ENCODE measurements at places on chromosomes 12 and 14. TPM values are rescaled to one million over a fixed set of nuclear protein-coding genes. Genes with fewer than 3 reads are reported as not detected.

The CMKLR1 gene
- not detected for total RNA-seq

The KRT78 gene
- not detected for total RNA-seq

The CCDC88C gene
- 5.6 TPM for total RNA-seq

The SLC22A17 gene
- 6.1 TPM for total RNA-seq

The HOXC9 gene
- total RNA-seq: 12.4 TPM

The PKP2 gene
- total RNA-seq: 5.7 TPM

The DEPDC4 gene
- 1.8 TPM for total RNA-seq

The LUM gene
- 0.28 TPM for total RNA-seq

The RFX4 gene
- total RNA-seq: not detected

The SOS2 gene
- 11.0 TPM for total RNA-seq

The PIANP gene
- 1.0 TPM for total RNA-seq

The NTF3 gene
- not detected for total RNA-seq

The MAX gene
- total RNA-seq: 62.8 TPM

The DLGAP5 gene
- total RNA-seq: 32.8 TPM

The CREBL2 gene
- 18.7 TPM for total RNA-seq

The NPFF gene
- total RNA-seq: not detected

The LMNTD1 gene
- total RNA-seq: not detected

The SLC41A2 gene
- 23.4 TPM for total RNA-seq

The FBLN5 gene
- total RNA-seq: 5.7 TPM

The ANKRD9 gene
- 12.0 TPM for total RNA-seq

The ESRRB gene
- total RNA-seq: 0.29 TPM

The GDF3 gene
- total RNA-seq: not detected

The CNTN1 gene
- 35.1 TPM for total RNA-seq

The KSR2 gene
- 0.57 TPM for total RNA-seq

The PRH2 gene
- not detected for total RNA-seq

The C12orf54 gene
- total RNA-seq: not detected

The ARHGAP9 gene
- 0.35 TPM for total RNA-seq

The TTC6 gene
- total RNA-seq: 0.34 TPM

The C12orf42 gene
- not detected for total RNA-seq

The CIROP gene
- not detected for total RNA-seq

The CCDC85C gene
- 36.0 TPM for total RNA-seq

The IFNG-AS1 gene
- not detected for total RNA-seq

The PLD4 gene
- total RNA-seq: not detected

The ACSS3 gene
- not detected for total RNA-seq

The KRT77 gene
- total RNA-seq: not detected

The RNASE7 gene
- total RNA-seq: not detected

The LYZ gene
- total RNA-seq: not detected

The CTSG gene
- total RNA-seq: not detected

The TAS2R7 gene
- not detected for total RNA-seq

The ANKS1B gene
- 0.35 TPM for total RNA-seq

The DACT1 gene
- total RNA-seq: 0.64 TPM

The TMEM30B gene
- 0.81 TPM for total RNA-seq

The RNU4-1 gene
- not detected for total RNA-seq

Measured in A549 treated with Mapracorat at 1 μM for 4 hours (cell line).